ENCODE measurements at places on chromosomes 1 and 21. TPM values are rescaled to one million over a fixed set of nuclear protein-coding genes. Genes with fewer than 3 reads are reported as not detected.
A peak's percentile ranks its signal among the peaks of the same experiment; 100 is the strongest.

ZBTB8A gene
- total RNA-seq: 0.33 TPM

GRCh38 chr1:3624200-3625136, at the start of gene TPRG1L:
Gene TPRG1L (plus strand): TSS chr1:3625015. CDS start chr1:3625073, 58 bp downstream.
- peak; percentile 98 for DNase-seq
- no peaks in the 10 kb centered on the region for H3K27me3 ChIP-seq
- H3K36me3 ChIP-seq: no peaks in the 10 kb centered on the region
- H3K27ac ChIP-seq: peak within 1 kb of the TSS; percentile 61

DNA sequence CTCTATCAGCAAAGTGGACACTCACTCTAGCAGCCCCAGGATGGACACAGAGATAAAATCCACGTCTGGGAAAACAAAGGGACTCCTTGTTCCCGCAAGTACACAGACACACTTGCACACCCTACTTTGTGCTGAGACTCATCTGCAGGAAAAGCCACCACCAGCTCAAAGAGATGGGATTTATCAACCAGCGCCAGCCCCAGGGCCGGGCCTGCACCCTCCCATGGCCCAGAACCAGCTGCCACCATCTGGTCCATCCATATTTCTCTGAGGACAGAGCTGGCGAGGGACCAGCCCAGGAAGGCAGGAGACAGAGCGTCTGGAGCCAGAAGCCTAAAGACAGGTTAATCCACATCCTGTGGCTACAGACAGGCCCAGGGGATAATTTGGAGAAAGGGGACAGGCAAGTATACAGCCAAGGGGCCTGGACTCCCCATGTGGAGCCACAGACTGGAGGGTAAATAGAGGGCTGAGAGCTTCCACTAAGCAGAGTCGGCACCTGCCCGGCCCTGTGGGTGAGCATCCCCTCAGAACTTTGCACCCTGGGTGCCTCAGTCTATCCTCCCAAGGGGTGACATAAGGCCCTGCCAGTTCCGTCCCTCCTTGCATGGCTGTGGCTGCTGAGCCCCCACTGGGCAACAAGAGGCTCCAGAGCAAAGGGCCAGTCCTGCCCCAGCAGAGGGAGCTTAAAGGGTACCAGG, 233.9 kb downstream of the PTPRU start:
- no peak overlapping the region for H3K27ac ChIP-seq
- H3K4me3 ChIP-seq: no peak overlapping the region
- DNase-seq: no peak
- H3K36me3 ChIP-seq: no peaks in the 10 kb centered on the region

FAM163A gene
- total RNA-seq: not detected

AMY1A gene
- not detected for total RNA-seq

- H3K36me3 ChIP-seq: peaks cover 69% of the 10 kb centered on the region
- H3K4me3 ChIP-seq: no peak overlapping the region
- no peak overlapping the region for H3K27ac ChIP-seq
- peak; percentile 56 for DNase-seq
Measured at GRCh38 chr1:228236744-228237143, 28.9 kb downstream of the OBSCN start.

GRCh38 chr1:98098473-98098872, 177.6 kb upstream of the DPYD start:
- no peak overlapping the region for H3K27ac ChIP-seq
- no peaks in the 10 kb centered on the region for H3K36me3 ChIP-seq
- no peaks in the 10 kb centered on the region for H3K4me1 ChIP-seq
- no peak for DNase-seq
- H3K27me3 ChIP-seq: peaks cover 3% of the 10 kb centered on the region

RNU1-1 gene
- 1,390 TPM for total RNA-seq

DNA sequence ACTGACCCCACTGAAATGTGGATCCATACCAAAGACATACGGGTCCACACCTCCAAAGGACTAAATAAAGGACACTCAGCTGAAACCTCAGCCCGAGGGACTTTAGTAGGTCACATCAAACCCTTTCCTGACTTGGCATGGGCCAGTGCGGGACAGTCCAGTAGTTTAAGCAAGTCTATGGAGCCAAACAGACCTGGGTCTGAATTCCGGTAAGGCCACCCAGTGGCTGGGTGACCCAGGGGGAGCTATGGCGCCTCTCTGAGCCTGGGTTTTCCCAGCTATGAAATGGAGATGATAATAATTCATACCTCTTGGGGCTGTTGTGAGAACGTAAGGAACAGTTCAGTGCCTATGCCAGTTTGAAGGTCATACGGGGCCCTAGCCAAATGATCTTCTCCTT, 36.2 kb upstream of the ZBTB40 start:
- H3K4me3 ChIP-seq: no peak overlapping the region
- no peaks in the 10 kb centered on the region for H3K4me1 ChIP-seq
- no peaks in the 10 kb centered on the region for H3K36me3 ChIP-seq
- no peak for DNase-seq

GRCh38 chr1:190809312-190809711, 331.6 kb upstream of the BRINP3 start:
- H3K4me3 ChIP-seq: no peak overlapping the region
- no peaks in the 10 kb centered on the region for H3K27me3 ChIP-seq
- DNase-seq: no peak
- H3K4me1 ChIP-seq: no peaks in the 10 kb centered on the region

DNA sequence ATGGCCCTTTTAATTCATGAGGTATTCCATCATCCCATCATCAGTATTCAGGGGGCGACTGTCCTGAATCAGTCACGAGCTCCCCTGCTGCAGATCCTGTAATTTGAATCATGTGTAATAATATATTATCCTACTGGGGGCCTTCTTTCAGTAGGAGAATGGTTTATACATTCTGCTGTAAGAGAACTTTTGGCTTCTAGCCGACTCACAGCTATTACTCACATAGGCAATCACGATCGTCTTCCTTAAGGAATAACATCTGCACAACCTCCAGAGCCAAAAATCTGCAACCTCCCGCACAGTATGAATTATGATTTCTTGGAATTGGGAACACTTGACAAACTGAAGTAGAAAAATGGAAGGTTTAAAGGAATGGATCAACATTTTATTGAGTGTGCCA, 343.0 kb downstream of the USP25 start:
- no peak overlapping the region for H3K4me3 ChIP-seq
- H3K36me3 ChIP-seq: no peaks in the 10 kb centered on the region
- H3K27me3 ChIP-seq: no peaks in the 10 kb centered on the region
- H3K27ac ChIP-seq: no peak overlapping the region

ESRRG gene
- not detected for total RNA-seq

CD247 gene
- total RNA-seq: 105 TPM

DNA sequence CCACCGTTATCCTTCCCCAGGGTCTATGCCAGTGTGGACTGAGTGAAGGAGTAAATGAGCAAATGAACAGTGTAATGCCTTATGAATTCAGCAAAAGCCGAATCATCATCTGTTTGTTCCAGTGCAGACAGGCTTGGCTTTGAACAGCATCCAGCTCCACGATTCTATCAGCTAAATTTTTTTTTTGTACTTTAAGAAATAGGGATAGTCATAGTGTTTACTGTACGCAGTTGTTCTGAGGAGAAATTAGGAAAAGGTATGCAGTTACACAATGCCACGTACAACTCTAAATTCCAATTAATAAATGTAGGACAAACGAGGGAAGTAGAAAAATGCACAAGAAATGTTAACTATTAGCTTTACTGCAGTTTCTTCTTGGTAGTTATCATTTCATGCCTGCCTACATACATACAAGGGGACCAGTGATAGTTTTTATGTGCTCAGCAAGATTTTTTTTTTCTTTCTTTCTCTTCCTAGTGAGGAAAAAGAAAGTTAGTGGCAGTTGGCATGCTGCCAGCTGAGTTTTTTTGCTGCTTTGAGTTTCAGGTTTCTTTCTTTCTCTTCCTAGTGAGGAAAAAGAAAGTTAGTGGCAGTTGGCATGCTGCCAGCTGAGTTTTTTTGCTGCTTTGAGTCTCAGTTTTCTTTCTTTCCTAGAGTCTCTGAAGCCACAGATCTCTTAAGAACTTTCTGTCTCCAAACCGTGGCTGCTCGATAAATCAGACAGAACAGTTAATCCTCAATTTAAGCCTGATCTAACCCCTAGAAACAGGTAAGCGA, at the start of gene IFI44L:
TSS of gene IFI44L (plus strand) at position 646 of the 777 bp plus-strand sequence. CDS start 7,468 bp downstream, outside the sequence.
- peak; percentile 85 for DNase-seq
- peak within 1 kb of the TSS; percentile 80 for H3K4me3 ChIP-seq
- peaks cover 56% of the 10 kb centered on the region for H3K4me1 ChIP-seq
- peaks cover 18% of the 10 kb centered on the region for H3K36me3 ChIP-seq

APOBEC4 gene
- not detected for total RNA-seq

DNA sequence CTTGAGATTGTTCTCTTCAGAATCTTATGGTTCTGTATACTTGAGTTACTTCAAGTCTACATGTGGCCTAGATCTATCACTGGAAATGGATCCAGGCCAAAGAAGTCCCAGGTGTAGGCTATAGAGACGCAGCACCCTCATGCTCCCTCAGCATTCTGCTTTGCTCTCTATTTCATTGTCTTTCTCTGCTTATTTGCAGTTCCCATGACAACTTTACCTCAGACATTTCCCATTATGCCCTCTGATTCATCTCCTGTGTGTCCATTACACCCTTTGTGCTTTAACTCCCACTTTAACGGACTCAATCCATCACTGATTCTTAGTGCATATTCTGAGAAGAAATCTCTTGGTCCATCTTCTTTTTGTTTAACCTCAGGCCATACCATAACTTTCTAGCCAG, 236.9 kb upstream of the NRIP1 start:
- H3K27ac ChIP-seq: no peak overlapping the region
- DNase-seq: no peak
- no peaks in the 10 kb centered on the region for H3K4me1 ChIP-seq
- peaks cover 3% of the 10 kb centered on the region for H3K27me3 ChIP-seq
- H3K36me3 ChIP-seq: no peaks in the 10 kb centered on the region
- H3K4me3 ChIP-seq: no peak overlapping the region

RCAN3 gene
- 78.8 TPM for total RNA-seq

GJB4 gene
- total RNA-seq: not detected

GRCh38 chr1:222618880-222619596, 1.1 kb downstream of the MIA3 start:
- H3K4me1 ChIP-seq: peaks cover 24% of the 10 kb centered on the region
- H3K27me3 ChIP-seq: peaks cover 9% of the 10 kb centered on the region
- peak overlapping the region; percentile 82 for H3K4me3 ChIP-seq
- DNase-seq: peak; percentile 36
- H3K36me3 ChIP-seq: peaks cover 10% of the 10 kb centered on the region

GRCh38 chr21:43734131-43734927, 15.4 kb downstream of the PDXK start:
- H3K27ac ChIP-seq: peak overlapping the region; percentile 73
- no peak overlapping the region for H3K4me3 ChIP-seq
- H3K27me3 ChIP-seq: no peaks in the 10 kb centered on the region
- peak; percentile 57 for DNase-seq
- peaks cover 9% of the 10 kb centered on the region for H3K36me3 ChIP-seq

DNA sequence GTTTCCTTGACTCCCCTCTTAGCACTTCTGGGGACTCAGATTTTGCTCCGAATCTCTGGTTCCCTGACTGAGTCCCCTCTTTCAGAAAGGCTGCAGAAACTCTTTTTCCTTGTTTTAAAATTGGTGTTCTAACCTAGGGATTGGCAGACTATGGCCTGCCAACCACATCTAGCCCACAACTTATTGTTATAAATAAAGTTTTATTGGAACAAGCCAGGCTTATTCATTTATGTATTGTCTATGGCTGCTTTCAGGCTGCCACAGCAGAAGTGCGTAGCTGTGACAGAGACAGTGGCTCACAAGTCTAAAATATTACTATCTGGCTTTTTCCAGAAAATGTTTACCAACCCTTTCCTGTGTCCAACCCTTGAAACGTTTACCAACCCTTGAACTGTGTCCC, 81.7 kb downstream of the IER5 start:
- no peaks in the 10 kb centered on the region for H3K27me3 ChIP-seq
- H3K4me1 ChIP-seq: peaks cover 3% of the 10 kb centered on the region
- no peaks in the 10 kb centered on the region for H3K36me3 ChIP-seq
- no peak overlapping the region for H3K4me3 ChIP-seq
- no peak overlapping the region for H3K27ac ChIP-seq

FLG2 gene
- total RNA-seq: not detected

FLVCR1 gene
- total RNA-seq: 12.4 TPM

ATAD3C gene
- total RNA-seq: 1.2 TPM

DNA sequence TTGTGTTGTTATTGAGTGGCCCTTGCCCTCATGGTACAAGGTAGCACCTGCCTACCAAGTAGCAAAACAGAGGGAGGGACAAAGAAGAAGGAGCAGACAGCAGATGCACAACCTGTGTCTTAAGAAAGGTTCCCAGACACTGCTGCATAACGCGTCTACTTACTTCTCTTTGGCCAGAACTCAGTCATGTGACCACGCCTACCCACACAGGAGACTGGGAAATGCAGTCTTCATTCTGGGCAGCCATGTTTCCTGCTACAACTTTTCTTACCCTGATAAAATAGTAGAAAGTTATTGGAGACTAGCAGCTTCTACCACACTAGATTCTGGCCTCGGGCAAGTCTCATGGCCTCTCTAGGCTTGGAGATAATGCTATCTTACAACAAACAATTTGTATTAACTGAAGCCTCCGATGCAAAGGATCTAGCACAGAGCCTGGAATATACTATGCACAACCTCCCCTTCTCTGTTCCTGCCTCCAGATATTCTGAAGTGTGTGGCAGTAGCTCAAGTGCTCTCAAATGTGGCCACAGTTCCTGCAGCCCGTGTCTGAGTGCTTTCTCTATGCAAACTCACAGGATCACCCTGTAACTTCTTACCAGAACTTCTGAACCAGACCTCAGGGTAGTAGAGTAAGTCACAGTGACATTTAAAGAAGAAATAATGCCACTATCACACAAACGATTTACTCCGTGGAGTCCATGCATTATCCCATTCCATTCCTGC, 34.1 kb upstream of the BTG2 start:
- peaks cover 52% of the 10 kb centered on the region for H3K4me1 ChIP-seq
- H3K27me3 ChIP-seq: no peaks in the 10 kb centered on the region
- peak; percentile 84 for DNase-seq

DNA sequence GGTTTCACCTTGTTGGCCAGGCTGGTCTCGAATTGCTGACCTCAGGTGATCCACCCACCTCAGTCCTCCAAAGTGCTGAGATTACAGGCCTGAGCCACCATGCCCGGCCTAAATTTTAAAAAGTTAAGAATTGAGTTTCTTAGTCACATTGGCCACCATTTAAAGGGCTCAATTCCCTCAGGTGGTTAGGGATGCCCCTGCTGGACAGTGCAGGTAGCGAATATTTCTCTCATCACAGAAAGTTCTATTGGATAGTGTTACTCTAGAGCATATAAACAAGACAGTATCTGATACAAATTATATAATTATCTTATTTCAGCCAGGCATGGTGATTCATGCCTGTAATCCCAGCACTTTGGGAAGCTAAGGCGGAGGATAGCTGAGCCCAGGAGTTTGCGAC, 320.2 kb downstream of the ZP4 start:
- H3K36me3 ChIP-seq: no peaks in the 10 kb centered on the region
- no peak overlapping the region for H3K4me3 ChIP-seq
- no peak overlapping the region for H3K27ac ChIP-seq
- H3K4me1 ChIP-seq: no peaks in the 10 kb centered on the region
- H3K27me3 ChIP-seq: peaks cover 3% of the 10 kb centered on the region

DNA sequence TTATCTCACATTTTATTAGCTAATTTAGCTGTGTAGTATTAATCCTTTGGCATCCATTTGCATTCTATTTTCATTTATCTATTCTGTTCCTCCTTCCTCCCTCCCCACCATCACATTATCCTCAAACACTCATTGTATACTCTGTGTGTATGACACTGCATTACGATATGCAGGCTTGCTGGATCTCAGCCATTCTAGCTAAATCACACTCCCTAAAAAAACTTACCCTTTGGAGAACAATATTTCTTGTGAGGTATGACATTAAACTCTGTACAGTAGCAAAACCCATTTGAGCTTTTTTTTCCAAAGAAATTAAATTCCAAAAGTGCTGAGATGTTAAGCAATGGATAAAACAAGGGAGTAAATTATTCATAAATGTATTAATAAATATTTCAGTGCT, 11.4 kb upstream of the RAB3GAP2 start:
- H3K4me1 ChIP-seq: no peaks in the 10 kb centered on the region
- no peak overlapping the region for H3K27ac ChIP-seq
- no peaks in the 10 kb centered on the region for H3K36me3 ChIP-seq
- DNase-seq: no peak
- no peak overlapping the region for H3K4me3 ChIP-seq

All from activated CD4-positive, alpha-beta memory T cell treated with anti-CD3 and anti-CD28 coated beads for 36 hours (primary cell).